Central memory CD8-positive, alpha-beta T cell (primary cell): ENCODE measurements at places on chromosomes 11 and 22.

GRCh38 chr11:34632105-34632791 lies 11.4 kb downstream of the EHF start:
- no peak for DNase-seq

DNA sequence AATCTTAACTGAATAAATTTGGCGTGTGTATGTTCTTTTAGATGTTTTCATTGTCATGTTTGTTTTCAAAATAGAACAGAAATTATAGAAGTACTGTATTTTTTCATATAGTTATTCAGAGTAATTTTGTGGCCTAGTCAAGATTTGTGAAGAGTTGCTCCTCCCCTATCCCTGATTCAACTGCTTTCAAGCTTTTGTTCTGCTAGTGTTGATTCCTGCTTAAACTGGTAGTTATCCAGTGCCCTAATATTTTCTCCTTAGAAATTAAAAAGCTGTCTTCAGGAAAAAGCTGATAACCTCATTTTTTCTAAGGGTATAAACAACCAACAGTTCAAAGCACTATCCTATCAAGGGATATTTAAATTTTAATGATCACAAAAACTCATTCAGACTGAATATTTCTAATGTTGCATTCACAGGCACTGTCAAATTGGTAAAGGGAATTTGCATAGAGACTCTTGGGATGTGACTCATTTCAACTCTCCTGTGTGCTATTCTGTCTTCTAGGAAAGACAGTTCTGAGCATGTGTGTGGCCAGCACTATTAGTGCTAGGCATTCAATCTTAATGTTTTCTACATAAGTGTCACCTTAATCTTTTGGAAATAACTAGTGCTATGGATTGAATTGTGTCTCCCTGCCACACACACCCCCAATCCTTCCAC lies 1776.0 kb downstream of the LRRC4C start:
- no peak for DNase-seq

DNA sequence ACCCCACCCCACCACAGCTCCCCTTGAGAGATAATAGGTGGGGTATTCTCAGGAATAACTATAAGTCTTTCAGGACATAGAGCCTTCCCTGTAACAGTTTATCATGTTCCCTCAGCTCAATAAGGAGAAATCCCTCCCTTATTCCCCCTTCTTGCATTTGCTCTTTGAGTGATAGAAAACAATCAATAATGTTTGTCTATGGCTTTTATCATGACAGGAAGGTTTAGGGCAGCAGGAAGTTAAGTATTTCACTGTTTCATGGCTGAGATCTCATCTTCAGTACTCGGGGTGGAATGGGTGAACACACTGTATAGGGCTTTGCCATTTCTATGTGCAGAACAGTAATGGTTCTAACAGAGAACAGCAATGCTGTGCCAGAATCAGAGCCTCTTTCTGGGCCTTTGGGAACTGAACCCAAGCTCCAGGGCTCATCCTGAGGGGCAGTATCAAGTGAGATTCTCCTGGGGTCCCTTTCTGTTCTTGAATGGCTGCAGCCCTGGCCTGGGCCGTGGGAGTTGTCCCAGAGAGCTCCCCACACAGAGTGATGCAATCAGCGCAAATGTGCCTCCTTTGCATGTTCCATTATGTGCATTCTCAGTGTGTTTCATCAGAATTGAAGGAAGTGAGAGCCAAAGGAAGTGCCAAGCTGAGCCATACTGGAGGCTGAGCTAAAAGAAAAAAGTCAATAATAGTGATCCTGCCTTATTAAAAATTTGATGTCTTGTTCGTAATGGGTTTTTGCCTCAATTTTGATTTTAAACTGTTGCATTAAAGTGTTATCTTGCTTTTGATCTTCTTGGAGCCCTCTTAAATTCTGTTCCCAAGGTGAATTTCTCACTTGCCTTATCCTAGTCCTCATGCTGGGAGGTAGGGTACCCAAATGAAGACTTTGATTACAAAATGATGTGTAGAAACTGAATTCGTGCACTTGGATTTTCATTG lies 2.9 kb upstream of the CYP2R1 start:
- DNase-seq: no peak

- DNase-seq: no peak
Observed at GRCh38 chr11:123594188-123594901, 60.1 kb downstream of the SCN3B start.

GRCh38 chr22:24400726-24401596 lies 26.4 kb upstream of the ADORA2A start:
- no peak for DNase-seq

DNA sequence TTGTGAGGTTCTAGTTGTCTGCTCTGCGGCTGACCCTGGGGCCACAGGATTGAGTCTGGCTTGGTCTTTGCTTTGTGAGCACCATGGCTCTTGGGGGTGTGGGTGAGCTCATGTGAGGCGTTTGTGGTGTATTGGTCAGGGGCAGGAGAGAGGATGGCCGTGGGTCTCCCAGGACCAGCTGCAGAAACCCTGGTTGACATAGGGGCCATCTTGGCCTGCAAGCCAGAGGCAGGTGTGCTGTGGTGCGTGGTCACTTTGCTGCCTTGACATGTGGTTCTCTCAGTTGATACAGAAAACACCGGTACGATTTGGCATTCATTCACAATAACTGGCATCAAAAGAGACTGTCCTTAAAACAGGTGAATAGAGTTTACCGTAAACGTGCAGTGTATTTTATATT lies 11.3 kb downstream of the PHRF1 start:
- DNase-seq: no peak
